Naive B cell (primary cell): ENCODE measurements at places on chromosomes 6 and 20. TPM values are rescaled to one million over a fixed set of nuclear protein-coding genes. Genes with fewer than 3 reads are reported as not detected.

DNA sequence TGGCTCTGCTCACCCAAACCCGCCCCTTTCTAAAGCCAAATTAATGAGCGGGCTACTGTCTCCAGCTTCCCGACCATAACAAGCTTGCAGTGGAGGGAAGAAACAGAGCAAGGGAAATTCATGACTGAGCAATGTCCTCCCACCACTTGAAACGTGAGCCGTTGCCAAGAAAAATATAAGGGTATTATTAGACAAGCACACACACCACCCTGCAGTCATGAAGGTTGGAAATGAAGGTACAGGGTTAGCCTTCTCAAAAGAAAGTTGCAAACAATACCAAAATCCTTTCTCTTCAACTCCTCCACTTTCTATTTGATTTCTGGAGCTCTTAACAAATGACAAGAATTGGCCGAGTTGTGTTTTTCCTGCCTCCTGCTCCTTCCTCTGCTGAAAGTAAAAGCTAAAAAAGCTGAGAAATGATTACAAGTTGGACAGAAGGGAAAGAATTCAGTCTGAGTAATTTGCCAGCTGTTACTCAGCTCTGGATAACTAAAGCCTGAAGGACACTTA is 151.1 kb upstream of the B3GAT2 start:
- no peak for DNase-seq
- no peak overlapping the region for H3K4me3 ChIP-seq
- peaks cover 30% of the 10 kb centered on the region for H3K27me3 ChIP-seq
- no peaks in the 10 kb centered on the region for H3K36me3 ChIP-seq
- H3K27ac ChIP-seq, result no peak overlapping the region

- DNase-seq, result no peak
- no peaks in the 10 kb centered on the region for H3K27me3 ChIP-seq
- H3K27ac ChIP-seq, result peak overlapping the region; percentile 98
- peaks cover 63% of the 10 kb centered on the region for H3K4me1 ChIP-seq
- no peaks in the 10 kb centered on the region for H3K36me3 ChIP-seq
- H3K4me3 ChIP-seq, result peak overlapping the region; percentile 94
Measured at GRCh38 chr6:33424855-33425667, 5.2 kb downstream of the SYNGAP1 start.

DNA sequence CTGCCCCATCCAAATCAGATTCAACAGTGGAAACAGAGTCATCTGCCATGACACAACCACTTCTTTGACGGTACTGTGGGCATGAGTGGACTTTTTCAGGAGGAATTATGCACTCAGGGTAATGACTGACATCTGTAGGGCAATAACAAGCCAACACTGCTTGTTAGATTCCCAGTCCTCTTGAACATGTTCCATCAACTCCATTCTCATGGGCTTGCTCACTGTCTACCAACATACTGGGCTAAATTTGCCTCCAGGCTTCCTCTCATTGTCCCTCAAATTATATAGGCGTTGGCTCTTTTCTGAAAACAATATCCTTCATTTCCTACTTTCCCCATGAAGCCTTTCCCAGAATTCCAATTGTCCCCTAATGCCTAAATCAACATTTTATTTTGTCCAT is 43.1 kb downstream of the ANKEF1 start:
- no peak for DNase-seq
- H3K27ac ChIP-seq, result no peak overlapping the region
- H3K36me3 ChIP-seq, result no peaks in the 10 kb centered on the region
- H3K27me3 ChIP-seq, result peaks cover 41% of the 10 kb centered on the region

GRCh38 chr6:25486550-25486949 is 165.5 kb upstream of the SCGN start:
- H3K4me1 ChIP-seq, result peaks cover 4% of the 10 kb centered on the region
- H3K27me3 ChIP-seq, result no peaks in the 10 kb centered on the region
- H3K4me3 ChIP-seq, result no peak overlapping the region
- no peak overlapping the region for H3K27ac ChIP-seq

Gene FAM83C
- not detected for polyA plus RNA-seq

Gene IRF4
- polyA plus RNA-seq, result 34.2 TPM

DNA sequence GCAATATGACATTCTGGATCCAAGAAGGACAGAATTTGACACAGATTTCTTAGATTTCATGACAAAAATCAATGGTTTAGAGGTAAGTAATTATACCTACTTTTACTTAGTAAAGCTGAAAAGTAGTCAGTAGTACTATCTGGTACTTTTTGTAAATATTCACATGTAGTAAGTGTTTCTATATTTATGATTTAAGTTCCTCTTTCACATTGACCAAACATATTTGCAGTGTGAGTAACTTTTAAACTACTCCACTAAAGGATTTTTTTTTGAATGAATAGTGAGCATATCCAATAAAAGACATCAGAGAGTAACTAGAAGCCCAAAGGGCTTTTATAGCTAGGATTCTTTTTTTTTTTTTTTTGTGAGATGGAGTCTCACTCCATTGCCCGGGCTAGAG is 60.8 kb downstream of the DNAH8 start:
- H3K4me3 ChIP-seq, result peak overlapping the region; percentile 26
- peak overlapping the region; percentile 71 for H3K27ac ChIP-seq
- peaks cover 18% of the 10 kb centered on the region for H3K27me3 ChIP-seq
- no peak for DNase-seq

DNA sequence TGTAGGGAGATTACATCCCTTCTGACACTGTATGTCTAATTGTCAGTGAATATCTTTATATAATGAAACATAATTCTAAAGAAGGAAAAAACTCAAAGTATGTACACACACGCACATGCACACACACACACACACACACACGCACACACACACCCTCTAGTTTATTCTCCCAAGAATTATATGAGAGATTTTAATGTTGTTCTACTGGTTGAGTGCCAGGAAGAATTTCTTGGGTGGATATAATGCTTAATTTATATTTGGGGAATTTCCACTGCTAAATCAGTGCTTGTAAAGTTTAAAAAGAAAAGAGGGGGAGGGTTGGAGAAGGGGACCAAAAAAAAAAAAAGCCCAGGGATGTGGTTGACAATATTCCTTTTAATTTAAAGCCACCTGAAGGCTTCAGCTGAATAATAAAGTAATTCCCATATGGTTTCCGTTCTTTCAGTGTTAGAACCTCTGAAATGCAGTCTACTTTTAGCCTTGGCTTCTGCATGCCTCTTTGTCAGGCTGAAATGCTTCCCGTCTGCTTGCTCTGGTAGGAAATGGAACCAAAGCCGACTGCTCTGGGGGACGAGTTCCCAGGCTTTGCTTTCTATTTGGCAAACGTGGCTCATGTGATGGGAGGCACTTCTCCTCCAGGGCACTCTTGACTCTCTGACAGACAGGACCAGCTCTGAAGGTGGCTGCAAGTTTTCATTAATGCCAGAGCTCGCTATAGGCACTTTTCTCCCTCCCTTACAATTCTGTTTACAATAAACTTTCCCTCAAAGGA is 225.4 kb downstream of the PRL start:
- no peak for DNase-seq
- no peak overlapping the region for H3K27ac ChIP-seq
- H3K27me3 ChIP-seq, result no peaks in the 10 kb centered on the region
- no peaks in the 10 kb centered on the region for H3K4me1 ChIP-seq
- no peaks in the 10 kb centered on the region for H3K36me3 ChIP-seq
- no peak overlapping the region for H3K4me3 ChIP-seq

GRCh38 chr20:36498386-36499179 is 42.7 kb upstream of the MYL9 start:
- no peak overlapping the region for H3K27ac ChIP-seq
- no peaks in the 10 kb centered on the region for H3K27me3 ChIP-seq
- H3K4me1 ChIP-seq, result peaks cover 10% of the 10 kb centered on the region

Gene PCMTD2
- polyA plus RNA-seq, result 78.0 TPM

Gene TFAP2A
- polyA plus RNA-seq, result not detected

- DNase-seq, result no peak
- no peak overlapping the region for H3K4me3 ChIP-seq
- no peaks in the 10 kb centered on the region for H3K36me3 ChIP-seq
- no peak overlapping the region for H3K27ac ChIP-seq
- no peaks in the 10 kb centered on the region for H3K27me3 ChIP-seq
- peaks cover 39% of the 10 kb centered on the region for H3K4me1 ChIP-seq
Measured at GRCh38 chr20:33499355-33499754, 9.5 kb downstream of the CBFA2T2 start.
